ENCODE measurements at places on chromosomes 1 and 21.

DNA sequence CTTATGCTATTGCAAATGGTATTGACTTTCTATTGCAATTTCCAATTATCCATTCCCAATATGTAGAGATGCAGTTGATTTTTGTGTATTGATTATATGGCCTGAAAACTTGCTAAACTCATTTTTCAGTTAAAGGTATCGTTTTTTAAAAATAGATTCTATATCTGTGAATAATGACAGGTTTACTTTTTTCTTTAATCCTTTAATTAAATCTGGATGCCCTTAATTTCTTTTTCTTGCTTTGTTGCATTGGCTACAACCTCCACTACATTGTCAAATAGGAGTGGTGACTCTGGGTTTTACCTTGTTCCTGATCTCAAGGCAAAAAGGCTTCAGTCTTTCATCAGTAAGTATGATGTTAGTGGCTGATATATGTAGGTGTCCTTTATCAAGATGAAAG is 522.4 kb downstream of the MATN1 start:
- DNase-seq, result no peak

GRCh38 chr1:938711-939489 is 15.2 kb downstream of the SAMD11 start:
- no peak for DNase-seq

DNA sequence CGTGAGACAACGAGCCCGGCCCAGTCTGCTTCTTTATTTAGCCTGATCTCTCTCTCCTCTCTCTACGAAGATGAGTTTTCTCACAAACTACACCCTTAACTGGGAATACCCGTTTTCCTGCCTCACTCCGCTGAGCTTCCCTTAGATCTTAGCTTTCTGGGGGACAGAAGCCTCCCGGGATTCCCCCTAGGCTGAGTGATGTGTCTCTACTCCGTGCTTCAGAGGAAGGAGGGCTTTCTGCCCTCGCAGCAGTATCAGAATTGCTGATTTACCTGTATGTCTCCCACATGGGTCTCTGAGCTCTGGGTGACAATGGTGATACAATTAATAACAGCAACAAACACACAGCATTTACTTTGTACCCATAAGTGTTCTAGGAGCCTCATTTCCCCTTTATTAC is 1.0 kb downstream of the ZBTB17 start:
- DNase-seq, result no peak

- DNase-seq, result no peak
Observed at GRCh38 chr1:200373811-200374231, 36.0 kb downstream of the ZNF281 start.

GRCh38 chr21:21387916-21388315 is 389.7 kb downstream of the NCAM2 start:
- DNase-seq, result no peak

DNA sequence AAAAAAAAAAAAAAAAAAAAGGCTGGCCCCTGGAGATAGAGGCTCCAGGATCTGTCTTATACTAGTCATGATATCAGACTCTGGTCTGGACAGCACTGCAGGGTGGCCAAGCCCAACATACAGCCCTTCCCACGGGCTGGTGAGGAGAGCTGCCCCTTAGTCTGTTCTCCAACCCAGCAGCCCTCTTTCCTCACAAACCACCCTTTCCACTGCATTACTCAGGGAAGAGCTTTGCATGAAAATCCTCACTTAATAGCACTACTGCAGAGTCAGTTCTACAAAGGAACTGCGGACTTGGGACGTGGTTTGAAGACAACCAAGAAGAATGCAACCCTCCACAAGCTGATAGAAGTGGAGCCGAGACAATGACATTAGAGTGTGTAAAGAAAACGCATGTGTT is 5.7 kb downstream of the BCAR3 start:
- DNase-seq, result no peak

- peak; percentile 12 for DNase-seq
Observed at GRCh38 chr21:29939924-29940275, at the start of gene GRIK1. TSS of gene GRIK1 (minus strand) at chr21:29939996.

GRCh38 chr1:26094677-26095383 is 16.8 kb upstream of the PDIK1L start:
- no peak for DNase-seq

GRCh38 chr1:2351723-2352122 is 39.6 kb downstream of the MORN1 start:
- no peak for DNase-seq

DNA sequence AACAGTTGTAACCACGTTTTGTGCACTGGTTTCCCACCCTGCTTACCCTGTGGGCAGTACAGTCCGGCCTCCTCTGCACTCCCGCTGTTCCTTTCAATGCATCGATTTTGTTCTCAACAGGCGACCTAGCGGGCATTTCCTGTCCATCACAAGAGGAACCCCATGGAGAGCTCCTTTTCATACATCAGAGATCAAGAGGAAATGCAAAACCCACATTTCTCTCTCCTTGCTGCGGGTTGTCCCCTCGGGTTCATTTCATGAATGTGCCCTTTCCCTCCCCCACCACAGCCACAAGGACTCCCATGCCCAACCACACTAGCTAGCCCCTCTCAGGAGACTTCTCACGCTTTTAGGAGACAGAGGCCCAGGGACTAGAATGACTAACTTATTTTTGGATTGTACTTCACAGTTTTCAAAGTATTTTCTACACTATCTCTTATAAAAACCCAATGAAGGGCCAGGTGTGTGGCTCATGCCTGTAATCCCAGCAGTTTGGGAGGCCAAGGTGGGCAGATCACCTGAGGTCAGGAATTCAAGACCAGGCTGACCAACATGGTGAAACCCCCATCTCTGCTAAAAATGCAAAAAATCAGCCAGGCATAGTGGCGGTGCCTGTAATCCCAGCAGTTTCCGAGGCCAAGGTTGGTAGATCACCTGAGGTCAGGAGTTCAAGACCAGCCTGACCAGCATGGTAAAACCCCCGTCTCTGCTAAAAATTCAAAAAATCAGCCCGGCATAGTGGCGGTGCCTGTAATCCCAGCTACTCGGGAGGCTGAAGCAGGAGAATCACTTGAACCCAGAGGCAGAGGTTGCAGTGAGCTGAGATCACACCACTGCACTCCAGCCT is 18.4 kb downstream of the ATP1A4 start:
- DNase-seq, result no peak

GRCh38 chr1:29753244-29753643 is 516.9 kb downstream of the PTPRU start:
- DNase-seq, result no peak

DNA sequence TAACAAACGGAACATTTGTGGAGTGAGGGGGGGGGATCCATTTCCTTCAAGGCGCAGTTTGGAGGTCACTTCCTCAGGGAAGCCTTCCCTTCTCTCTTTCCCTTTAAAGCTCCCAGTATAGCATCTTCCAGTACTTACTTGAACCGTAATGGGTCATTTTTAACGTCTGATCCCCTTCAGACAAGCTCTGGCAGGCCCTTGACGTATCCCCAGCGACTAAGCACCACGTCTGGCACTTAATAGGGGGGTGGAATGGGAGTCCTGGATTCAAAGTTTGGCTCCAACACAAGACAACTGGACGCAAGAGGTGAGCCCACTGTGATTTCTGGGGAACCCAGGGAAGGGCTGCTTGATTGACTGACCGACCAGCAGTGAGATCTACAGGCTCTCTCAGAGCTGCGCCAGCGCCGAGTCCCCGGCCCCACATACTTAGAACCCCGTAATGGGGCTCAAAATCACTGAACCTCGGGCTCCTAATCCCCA is 441 bp downstream of the YARS1 start:
- DNase-seq, result no peak

GRCh38 chr1:111225091-111225490 is 2.4 kb upstream of the CHI3L2 start:
- no peak for DNase-seq

- no peak for DNase-seq
Observed at GRCh38 chr21:41614511-41614910, 106.6 kb upstream of the TMPRSS2 start.

DNA sequence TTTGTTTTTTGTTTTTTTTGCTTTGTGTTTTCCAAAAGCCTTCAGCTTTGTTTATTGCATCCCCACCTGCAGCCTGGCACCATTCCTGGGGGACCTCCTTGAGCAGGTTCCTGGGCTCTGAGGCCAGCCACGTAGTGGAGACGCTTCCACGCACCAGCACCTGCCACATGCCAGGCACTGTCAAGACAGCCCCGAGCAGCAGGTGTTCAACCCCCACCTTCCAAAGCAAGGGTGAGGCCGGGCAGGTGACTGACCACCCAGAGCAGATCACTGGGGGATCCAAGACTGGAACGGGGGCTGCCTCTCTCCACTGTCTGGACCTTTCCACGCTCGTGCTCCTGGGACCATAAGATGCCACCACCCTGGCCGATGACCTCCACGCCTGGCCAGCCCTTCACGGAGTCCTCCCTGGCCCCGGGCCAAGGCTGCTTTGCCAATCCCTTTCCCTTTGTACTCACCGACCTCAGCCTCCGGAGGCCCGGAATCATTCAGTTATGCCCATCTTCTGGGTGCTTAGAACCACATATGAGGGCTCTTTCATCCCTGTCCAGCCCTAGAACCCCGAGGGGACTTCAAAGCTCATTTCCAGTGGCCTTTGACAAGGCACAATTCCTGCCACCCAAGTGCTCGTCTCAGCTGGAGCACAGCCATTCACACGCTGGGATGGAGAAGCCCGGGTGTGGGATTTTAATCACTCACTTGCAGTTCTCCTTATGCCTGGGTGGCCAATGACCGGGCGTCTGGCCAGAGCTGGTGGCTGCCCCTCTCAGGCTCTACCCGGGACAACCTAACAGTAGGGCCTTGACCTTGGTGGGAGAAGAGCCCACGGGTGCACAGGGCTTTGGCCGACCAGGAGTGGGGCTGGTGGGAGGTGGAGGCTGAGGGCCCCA is 330.8 kb downstream of the NPHP4 start:
- DNase-seq, result no peak

DNA sequence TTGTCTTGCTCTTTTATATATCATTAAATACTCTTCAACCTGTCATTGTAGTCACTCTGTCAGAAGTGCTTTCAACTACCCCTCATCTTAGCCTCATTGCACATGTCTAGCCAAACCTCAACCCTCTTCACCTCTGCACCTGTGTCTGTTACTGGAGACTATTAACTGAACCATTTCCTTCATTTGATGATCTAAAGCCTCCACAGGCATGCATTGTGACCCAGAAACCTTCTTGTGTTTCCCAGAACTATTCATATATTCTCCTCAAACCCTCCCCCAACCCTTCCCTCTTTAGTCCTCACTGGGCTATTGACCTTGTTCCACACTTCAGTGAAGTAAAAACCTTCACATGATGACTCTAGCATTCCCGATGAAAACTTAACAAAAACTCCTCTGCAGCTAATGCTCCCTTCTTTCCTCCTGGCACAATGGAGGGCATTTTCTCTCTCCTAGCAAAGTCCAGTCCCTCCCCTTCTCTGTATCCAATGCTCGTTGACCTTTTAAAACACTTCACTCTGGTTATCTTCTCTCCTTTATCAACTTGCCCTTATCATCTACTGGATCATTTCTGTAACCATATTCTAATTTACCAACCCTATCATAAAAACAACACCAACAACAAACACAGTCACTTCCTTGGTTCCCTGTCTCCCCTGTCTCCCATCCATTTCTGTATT is 86.1 kb downstream of the BACH1 start:
- no peak for DNase-seq

GRCh38 chr1:47849005-47849521 is 148.1 kb downstream of the TRABD2B start:
- DNase-seq, result no peak

DNA sequence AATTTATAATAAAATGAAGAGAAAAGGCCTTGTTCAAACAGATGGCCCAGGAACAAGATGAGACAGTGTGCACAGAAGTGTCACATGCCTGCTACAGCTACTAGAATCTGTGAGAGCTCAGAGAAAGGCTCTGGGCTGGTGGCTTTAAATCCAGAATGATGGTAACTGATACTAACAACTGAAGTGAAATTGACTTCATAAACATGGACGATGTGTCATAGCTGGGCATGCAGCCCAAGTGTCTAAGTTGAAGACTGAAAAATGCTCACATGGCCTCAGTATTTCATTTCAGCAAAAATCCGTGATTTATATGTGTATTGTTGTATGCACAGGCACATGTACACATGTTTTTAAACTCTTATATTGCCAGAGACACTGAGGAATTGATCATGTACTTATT is 208.3 kb upstream of the RUNX1 start:
- no peak for DNase-seq

DNA sequence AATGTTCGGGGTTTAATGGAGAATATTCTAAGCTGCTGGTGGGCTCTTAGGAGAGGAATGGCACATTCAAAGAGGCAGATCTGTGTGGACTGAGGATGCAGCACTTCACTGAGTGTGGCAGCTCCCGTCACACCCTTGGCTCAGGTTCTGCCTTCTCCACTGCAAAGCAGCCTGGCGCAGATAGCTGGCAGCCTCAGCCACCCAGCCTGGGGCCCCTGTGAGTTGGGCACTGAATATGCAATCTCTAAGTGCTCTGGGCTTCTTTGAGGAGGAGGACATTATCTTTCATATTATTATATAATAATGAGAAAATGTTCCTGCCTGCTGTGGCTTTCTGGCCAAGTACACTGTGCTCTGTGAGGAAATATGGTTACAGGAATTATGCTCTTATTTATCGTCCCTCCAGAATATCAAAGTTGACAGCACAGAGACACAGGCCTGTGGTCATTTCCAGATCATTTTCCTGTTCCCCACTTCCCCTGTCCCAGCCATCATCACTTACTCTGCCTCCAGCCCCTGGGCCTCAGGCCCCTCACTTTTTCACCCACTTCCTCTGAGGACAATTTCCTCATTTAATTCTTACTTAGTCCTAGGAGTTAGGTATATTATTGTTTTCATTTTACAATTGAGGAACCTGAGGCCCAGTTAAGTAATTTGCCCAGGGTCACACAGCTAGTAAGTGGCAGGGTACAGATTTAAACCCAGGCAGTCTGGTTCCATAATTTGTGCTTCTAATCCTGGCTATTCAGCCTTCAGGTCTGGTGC is 53.6 kb downstream of the MAB21L3 start:
- DNase-seq, result no peak

GRCh38 chr1:209218981-209219380 is 364.5 kb upstream of the CAMK1G start:
- no peak for DNase-seq

DNA sequence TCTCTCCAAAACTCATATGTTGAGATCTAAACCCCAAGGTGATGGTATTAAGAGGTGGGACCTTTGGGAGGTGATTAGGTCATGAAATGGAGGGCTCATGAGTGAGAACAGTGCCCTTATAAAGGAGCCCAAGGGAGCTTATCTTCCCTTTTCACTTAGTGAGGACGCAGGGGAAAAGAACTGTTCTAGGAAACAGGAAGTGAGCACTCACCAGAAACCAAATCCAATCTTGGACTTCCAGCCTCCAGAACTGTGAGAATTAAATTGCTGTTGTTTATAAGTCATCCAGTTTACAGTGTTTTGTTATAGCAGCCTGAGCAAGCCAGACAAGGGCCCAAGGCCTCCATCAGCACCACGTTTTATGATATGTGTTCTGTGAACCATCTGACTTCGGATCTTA is 60.3 kb upstream of the LRRC8D start:
- DNase-seq, result no peak

GRCh38 chr1:157691285-157691920 is 9.2 kb downstream of the FCRL3 start:
- DNase-seq, result no peak

DNA sequence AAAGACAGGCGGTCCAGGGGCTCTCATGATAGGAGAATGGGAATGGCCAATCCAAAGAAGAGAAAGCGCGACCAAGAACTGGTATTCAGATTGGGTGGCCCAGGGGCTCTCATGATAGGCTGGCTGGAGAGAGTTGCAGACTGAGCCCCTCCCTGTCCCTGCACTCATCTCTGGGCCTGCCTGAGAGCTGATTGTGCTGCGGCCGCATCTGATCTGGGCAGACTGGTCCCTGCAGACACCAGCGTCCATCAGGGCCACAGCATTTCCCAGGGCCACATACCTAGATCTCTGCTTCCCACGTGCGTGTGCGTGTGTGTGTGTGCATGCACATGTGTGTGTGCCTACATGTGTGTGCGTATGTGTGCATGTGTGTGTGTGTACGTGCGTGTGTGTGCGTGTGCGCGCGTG is 30.4 kb upstream of the MAN1C1 start:
- DNase-seq, result no peak

All from T-helper 2 cell (primary cell).